CD4-positive, alpha-beta T cell treated with Interleukin-4 for 1 hour (primary cell): ENCODE measurements at places on chromosomes 13 and 19.
A peak's percentile ranks its signal among the peaks of the same experiment; 100 is the strongest.

GRCh38 chr19:4523306-4524110, 5.2 kb upstream of the PLIN4 start:
- peak; percentile 34 for DNase-seq

GRCh38 chr13:79448413-79448812, 32.5 kb upstream of the NDFIP2 start:
- peak; percentile 22 for DNase-seq

DNA sequence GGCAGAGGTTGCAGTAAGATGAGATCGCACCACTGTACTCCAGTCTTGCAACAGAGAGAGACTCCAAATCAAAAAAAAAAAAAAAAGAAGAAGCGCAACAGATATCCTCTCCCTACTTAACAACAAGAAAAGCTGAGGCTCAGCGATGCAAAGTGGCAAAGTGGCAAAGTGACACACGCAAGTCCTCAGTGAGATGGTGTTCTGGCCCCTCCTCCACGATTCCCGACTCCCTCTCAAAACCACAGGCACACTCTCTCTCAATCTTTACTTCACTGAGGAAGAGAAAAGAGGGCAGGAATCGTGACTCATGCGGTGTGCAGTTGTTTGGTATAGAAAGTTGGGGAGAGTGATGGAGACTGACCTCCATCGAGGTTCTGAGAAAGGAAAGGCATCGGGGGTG, 12.6 kb downstream of the FFAR2 start:
- DNase-seq = peak; percentile 29

GRCh38 chr19:5260381-5260967, 80.1 kb downstream of the PTPRS start:
- DNase-seq = no peak

DNA sequence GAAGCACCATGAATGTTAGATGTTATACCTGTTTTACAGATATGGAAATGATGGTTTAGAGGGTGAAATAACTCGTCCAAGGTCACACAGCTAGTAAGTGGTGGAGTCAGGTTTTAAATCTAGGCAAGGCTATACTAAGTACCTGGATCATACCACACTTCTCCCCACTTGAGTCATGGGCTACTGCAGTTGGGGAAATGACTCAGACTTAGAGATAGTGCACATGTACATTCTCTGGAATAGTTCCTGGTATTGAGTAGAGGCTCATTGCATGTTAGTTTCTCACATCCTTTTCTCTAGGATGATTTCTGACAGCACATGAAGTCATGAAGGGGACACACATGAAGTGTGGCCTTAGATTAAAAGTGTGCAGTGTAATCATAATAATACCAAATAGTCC, 76.2 kb upstream of the TNFSF11 start:
- no peak for DNase-seq

GRCh38 chr13:63855457-63856118, 2439.9 kb upstream of the PCDH20 start:
- DNase-seq = no peak

DNA sequence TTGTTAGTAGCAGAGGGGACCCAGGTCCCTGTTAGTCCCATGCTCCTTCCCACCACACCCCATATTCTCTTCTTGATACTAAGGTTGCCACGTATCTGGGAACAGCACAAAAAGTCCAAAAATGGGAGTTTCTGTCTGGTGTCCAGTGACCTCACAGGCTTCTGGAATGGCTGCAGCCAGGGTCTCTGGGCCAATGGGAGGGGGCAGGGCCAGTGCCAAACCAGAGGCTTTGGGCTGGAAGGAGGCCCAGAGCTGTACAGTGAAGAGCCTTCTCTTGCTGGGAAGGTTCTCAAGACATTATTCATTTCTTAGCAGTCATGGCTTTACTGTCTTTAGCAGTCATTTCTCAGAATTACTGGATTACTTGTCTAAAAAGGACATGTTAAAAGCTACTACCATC, 119.2 kb downstream of the FRY start:
- DNase-seq = no peak

GRCh38 chr13:29909975-29910674, 59.7 kb upstream of the UBL3 start:
- DNase-seq = no peak

GRCh38 chr13:39259371-39260140, 221.3 kb downstream of the NHLRC3 start:
- DNase-seq = no peak

- no peak for DNase-seq
Measured at GRCh38 chr13:36763126-36763722, 55.8 kb upstream of the RFXAP start.

GRCh38 chr19:49530708-49531107, 2.9 kb downstream of the RCN3 start:
- DNase-seq = no peak

- peak; percentile 66 for DNase-seq
Measured at GRCh38 chr13:114132419-114133121, at the start of gene RASA3. Gene RASA3, minus strand, starts transcription at chr13:114132623. Its CDS starts 134 bp downstream, at chr13:114132489.

GRCh38 chr19:33486936-33487811, 34.4 kb downstream of the PEPD start:
- DNase-seq = no peak

DNA sequence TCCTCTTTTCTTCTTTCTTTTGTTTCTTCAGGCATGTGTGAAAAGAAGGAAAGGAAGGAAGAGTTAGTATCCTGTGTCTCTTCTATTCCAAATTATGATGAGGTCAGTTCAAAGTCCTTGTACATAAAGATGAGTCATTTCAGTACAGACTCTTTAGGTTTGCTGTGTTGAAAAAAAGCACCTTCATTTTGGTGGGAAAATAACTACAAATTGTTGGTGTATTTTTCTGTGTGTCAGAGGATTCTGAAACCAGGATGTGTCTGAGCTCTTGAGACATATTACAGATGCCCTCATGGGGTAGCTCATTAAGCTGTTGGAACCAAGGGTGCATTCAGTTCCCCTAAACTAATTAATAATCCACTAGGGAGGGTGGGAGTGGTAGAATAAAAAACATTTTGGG, 5.8 kb upstream of the HSPH1 start:
- DNase-seq = no peak

GRCh38 chr19:32403291-32403995, 2.1 kb upstream of the DPY19L3 start:
- no peak for DNase-seq

GRCh38 chr13:93522501-93522900, 295.9 kb downstream of the GPC6 start:
- no peak for DNase-seq

DNA sequence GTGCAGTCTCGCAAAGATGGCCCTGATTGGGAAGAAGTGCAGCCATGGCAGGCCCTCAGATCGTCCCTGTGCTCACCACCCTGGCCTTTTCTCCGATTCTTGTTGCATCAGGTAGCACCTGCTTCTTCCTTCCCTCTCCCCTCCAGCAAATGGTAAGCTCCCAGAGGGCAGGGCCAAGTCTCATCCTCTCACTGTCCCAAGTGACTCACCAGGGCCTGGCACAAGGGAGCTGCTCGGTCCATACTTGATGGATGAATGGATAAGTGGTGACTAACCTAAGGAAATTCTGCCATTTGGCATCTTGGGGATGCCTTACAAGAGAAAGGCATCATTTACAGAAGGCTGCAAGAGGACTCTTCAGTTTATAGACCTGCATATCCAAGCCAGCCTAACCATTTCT, 84.9 kb downstream of the ZIC5 start:
- DNase-seq = no peak

DNA sequence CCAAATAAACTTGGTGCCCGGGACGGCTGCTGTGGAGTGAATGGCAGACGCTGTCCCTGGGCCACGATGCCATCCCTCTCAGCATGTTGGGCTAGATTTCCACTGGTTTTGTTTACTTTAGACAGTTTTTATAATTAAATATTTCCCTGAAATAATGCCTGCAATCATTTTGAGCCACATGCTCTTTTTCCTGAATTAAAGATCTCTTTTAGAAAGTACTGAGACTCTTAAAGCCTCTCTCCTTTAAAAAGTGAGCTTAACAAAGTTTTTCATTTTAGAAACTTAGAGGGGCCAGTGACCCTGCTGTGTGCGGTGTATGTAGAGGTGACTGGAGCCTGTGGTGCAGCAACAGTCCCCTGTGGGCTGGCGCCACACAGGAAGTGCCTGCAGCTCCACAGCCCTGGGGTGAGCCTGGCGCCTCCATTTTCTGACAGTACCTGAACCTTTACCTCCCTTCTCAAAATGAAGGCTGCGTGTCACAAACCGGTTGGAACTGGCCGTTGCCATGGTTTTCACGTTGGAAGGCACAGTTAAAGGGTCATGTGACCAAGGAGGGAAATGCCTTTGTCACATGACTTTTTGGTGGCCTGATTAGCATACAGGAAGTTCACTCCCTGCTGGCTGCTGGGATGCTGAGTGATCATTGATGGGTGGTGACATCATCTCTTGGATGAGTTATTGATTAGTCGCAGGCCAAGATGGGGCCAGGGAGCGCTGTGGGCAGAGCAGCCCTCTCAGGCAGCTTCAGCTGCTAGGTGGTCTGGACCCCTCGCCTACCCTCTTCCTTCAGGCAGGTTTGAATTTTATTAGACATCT, 26.3 kb downstream of the TSSK6 start:
- peak; percentile 98 for DNase-seq

DNA sequence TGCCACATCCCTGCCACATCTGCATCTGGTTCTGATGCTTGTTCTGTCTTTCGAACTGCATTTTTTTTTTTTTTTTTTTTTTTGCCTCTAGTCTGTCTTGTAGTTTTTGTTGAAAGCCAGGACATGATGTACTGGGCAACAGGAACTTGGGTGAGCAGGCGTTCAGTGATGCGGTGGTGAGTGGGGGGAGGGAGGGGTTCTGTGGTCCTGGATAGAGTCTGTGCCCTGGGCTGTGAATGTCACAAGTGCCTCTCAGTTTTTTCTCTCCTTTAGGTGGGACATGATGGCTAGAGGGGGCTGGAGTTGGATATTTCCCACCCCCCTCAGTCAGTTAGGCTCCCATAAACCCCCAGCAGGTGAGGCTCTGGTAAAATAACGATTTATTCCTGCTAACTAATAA, 3.5 kb downstream of the CEACAM4 start:
- DNase-seq = no peak

DNA sequence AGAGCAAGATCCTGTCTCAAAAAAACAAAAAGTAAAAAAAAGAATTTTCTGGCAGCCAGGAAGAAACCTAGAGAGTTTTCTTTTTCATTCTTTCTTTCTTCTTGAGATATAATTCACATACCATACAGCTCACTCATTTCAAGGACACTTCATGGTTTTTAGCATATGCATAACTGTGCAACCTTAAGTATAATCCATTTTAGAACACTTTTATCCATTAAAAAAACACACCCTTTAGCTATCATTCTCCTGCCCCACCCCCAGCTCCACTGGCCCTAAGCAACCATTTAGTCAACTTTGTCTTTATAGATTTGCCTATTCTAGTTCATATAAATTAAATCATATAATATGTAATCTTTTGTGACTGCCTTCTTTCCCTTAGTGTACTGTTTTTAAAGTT, 8.1 kb upstream of the IPO5 start:
- DNase-seq = no peak

DNA sequence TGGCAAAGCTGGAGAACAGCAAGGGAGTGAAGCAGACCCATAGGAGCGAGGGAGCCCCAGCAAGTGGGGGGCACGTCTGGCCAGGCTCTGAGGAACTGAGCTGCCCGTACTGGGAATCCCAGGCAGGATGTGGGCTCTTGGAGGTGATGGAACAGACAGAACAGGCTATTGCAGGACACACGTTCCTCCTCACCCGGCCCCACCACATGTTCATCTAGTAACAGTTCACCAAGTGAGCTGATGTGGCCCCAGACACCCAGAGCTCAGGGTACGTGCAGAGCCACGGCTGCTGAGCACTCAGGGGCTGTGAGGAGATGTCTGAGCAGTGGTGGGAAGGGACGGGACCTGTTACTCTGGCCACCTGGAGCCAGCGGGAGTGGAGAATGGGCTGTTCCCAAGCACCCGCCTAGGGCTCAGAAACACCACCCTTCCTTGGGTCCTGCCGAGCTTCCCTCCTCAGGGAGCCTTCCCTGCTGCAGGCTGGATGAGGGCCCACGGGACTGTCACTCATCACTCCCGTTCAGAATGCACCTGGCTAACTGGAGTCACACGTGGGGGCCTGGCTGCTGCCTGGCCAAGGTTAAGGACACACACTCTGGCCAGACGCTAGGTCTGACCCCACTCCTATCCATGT, 18.4 kb downstream of the ELL start:
- DNase-seq = no peak

DNA sequence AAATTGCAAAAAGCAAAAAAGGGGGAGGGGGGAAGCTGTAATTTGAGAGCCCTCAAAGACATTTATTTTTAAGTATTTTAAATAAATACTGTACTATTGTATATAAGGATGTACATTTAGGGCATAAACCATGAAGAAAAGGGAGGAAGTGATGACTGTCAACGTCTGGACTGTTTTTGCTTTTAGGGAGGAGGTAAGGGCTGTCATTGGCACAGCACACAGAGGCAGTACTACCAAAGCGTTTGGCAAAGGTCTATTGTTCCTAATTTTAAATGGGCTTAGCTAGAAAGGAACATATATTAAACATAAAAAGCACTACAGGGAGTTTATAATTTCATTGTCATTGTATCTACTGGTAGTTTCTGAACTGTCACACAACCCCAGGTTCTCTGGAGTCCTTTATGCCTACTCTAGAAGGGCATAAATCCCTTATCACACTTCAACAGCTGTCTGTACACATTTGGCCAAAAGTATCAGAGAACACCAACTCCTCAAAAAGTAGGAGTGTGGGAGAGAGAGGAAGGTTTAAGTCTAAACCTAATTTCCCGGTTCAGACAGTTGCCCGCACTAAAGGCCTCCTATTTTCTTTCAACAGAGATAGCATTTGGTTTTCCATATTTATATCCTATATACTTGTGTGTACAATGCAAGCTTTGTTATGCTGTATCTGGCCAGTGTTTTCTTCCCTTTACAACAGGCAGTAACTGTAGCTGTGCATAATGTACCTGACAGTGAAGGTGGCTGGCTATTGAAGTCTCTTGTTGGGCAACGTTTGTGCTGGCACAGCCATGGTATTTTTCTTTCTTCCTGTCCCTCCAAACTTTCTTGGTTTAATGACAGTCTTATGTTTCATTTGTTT, 406.2 kb downstream of the KLF5 start:
- no peak for DNase-seq

DNA sequence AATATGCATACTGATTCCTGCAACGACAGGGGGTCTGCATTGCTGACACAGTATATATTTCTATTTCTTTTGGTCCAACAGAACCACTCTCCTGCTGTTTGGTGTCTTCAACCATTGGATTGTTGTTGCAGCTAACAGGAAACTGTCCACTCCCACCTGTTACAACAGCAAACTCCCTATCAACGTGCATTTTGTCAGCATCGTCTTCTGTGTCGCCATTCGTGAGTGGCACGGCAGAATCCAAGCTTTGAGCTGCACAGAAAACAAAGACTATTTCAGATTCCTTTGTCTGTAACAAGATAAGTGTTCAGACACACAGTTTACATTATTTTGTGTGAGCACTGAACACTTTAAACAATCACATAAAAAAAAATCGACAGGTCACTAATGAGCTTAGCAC, 31.3 kb downstream of the ANKRD10 start:
- no peak for DNase-seq

DNA sequence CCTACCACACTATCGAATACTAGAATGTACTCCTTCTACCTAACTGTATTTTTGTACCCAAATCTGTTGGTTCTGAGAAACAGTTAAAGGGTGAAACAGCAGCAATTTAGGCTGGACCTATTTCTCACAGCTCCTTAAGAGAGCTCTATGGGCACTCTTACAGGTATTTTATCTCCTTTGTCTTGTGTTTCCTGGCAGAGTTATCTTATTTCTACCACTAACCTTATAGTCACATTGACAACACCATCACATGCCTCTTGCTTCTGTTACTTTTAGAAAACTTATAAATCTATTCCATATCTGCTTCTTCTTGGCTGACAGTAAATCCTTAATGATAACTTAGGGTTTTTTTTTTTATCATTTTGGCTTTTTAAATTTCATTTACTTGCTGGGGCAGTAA, 130.7 kb downstream of the MYO16 start:
- DNase-seq = no peak

- no peak for DNase-seq
Measured at GRCh38 chr19:926589-927350, 935 bp downstream of the ARID3A start.
